ENCODE measurements at places on chromosomes 11 and 22. TPM values are rescaled to one million over a fixed set of nuclear protein-coding genes. Genes with fewer than 3 reads are reported as not detected.

The OR6T1 gene
- not detected for total RNA-seq

The ZC3H12C gene
- 2.8 TPM for total RNA-seq

The MPZL2 gene
- total RNA-seq, result 4.8 TPM

The SLC37A2 gene
- 0.29 TPM for total RNA-seq

The CRYAB gene
- total RNA-seq, result not detected
